Left colon (tissue), 2 donors: ENCODE measurements at places on chromosomes 16 and 17. TPM values are rescaled to one million over a fixed set of nuclear protein-coding genes. Genes with fewer than 3 reads are reported as not detected.

Gene RNF227
- total RNA-seq, result 2.1 TPM

Gene ENPP7
- 0.17 TPM for total RNA-seq

Gene IRX3
- total RNA-seq, result 0.20 TPM

Gene MBTD1
- 13.1 TPM for total RNA-seq

Gene CCL7
- total RNA-seq, result not detected

Gene MYO15B
- 676 TPM for total RNA-seq

Gene GDE1
- 126 TPM for total RNA-seq

Gene KRT27
- total RNA-seq, result 0.36 TPM

Gene WNK4
- 41.2 TPM for total RNA-seq

Gene UTS2R
- total RNA-seq, result not detected

Gene GRB7
- total RNA-seq, result 27.7 TPM

Gene TLCD3B
- not detected for total RNA-seq

Gene AGRP
- total RNA-seq, result not detected

Gene MPG
- 36.4 TPM for total RNA-seq

Gene TBC1D3E
- not detected for total RNA-seq

Gene WFDC1
- 4.3 TPM for total RNA-seq

Gene DPEP2
- total RNA-seq, result 0.82 TPM

Gene JMJD6
- total RNA-seq, result 27.2 TPM

Gene TBC1D3K
- total RNA-seq, result not detected

Gene GFOD2
- 28.7 TPM for total RNA-seq

Gene B4GALNT2
- total RNA-seq, result 99.9 TPM

Gene KIAA0753
- total RNA-seq, result 14.1 TPM

Gene TLCD2
- 50.7 TPM for total RNA-seq

Gene HOXB9
- 59.2 TPM for total RNA-seq

Gene CD7
- 5.2 TPM for total RNA-seq

Gene TVP23C
- total RNA-seq, result 18.0 TPM

Gene C16orf92
- total RNA-seq, result not detected

Gene KRTAP4-6
- not detected for total RNA-seq

Gene IRX6
- 0.09 TPM for total RNA-seq

Gene ABCA9
- total RNA-seq, result 2.2 TPM

Gene VAT1L
- total RNA-seq, result 0.73 TPM

Gene ZSCAN10
- total RNA-seq, result not detected

Gene LCMT1
- total RNA-seq, result 55.8 TPM

Gene RPTOR
- 33.4 TPM for total RNA-seq

Gene CTRB2
- 6.1 TPM for total RNA-seq

Gene SMPD3
- total RNA-seq, result 90.3 TPM

Gene WSCD1
- total RNA-seq, result 50.0 TPM

Gene RNF112
- 4.6 TPM for total RNA-seq

Gene C1QTNF8
- total RNA-seq, result not detected

Gene ANKRD40CL
- total RNA-seq, result 63.4 TPM

Gene PLEKHH3
- 15.0 TPM for total RNA-seq

Gene CCR7
- total RNA-seq, result 0.95 TPM

Gene RBFOX1
- 11.2 TPM for total RNA-seq

Gene TMEM235
- total RNA-seq, result not detected

Gene SLC52A1
- 2.5 TPM for total RNA-seq

Gene ATP2C2
- 188 TPM for total RNA-seq

Gene PPP1R27
- not detected for total RNA-seq
